ENCODE measurements at places on chromosomes 13 and 19.
A peak's percentile ranks its signal among the peaks of the same experiment; 100 is the strongest.

GRCh38 chr19:51016798-51017683, 2.5 kb downstream of the KLK10 start:
- DNase-seq = peak; percentile 18

DNA sequence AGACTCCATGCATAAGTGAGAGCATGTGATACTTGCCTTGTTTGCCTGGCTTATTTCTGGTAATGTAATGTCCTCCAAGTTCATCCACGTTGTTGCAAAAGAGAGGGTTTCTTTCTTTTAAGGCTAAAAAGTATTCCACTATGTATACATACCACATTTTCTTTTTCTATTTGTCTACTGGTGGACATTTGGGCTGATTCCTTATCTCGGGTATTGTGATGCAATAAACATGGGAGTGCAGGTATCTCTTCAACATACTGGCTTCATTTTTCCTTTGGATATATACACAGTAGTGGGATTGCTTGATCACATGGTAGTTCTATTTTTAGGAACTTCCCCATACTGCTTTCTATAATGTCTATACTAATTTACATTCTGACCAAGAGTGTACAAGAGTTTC, 49.6 kb upstream of the EBPL start:
- DNase-seq = no peak

- DNase-seq = no peak
Observed at GRCh38 chr19:40778706-40779284, 748 bp downstream of the RAB4B start.

- DNase-seq = no peak
Observed at GRCh38 chr19:32566246-32566830, 14.7 kb upstream of the PDCD5 start.

DNA sequence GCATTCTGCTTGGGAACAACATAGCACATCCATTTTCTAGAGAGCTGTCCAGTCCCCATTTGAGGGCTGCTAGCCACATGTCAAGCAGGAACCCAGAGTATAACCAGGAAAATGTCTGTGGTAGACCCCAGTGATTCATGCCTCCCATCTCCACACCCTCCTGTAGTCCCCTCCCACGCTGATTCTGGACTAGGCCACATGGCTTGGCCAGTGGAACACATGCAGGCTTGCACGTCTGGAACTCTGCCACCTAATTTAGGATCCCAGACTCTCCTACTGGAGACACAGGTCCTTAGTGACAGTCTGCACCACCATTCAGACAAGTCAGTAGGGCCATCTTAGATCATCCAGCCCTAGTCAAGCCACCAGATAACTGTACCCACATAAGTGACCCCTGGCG, 149.8 kb downstream of the ZIC5 start:
- DNase-seq = no peak

DNA sequence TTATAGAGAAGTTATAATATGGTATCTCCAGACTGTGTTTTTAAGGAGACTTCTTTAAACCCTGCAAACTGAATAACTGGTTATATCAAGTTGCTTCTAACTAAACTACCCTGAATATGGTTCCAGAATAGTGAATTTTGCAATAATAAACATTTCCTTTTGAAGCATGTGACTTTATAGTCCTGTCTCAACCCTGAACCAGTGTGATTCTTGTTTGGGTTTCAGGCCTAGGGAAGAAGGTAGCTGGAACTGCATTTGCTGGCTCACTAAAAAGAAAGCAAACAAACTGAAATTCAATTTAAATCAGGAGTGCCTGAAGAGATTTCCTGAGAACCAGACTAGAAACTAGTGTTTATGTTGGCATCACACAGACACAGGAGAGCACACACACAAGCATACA, 4.9 kb downstream of the ARHGEF7 start:
- no peak for DNase-seq

DNA sequence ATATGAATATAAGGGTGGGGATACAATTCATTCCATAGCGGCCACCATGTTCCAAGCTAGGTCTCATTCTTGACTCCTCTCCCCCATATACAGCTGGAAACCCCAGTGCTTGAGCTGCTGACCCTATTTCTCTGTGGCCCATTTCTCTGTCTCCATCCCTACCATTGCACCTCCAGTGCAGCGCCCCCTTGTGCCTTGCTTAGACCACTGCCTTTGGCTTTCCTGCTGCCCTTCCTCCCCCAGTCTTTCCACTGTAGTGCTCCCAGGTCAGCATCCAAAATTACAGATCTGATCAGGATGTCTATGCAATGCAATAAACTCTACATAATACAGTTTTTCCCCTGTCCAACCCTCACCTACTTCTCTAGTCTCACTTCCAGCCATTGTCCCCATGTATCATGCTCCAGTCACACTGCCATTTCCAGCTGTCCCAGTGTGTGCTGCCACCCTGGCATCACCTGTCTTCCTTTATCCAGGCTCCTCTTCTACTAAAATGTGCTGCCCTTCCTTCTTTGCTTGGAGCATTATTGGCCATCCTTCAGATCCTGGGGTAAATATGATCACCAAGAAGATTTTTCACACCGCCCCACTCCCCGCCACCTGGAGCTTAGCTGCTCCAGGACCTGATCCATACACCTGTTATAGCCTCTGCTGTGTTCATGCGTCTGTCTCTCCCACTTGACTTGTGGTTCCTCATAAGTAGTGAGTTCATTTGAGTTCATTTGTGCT, 199.4 kb upstream of the IPO5 start:
- DNase-seq = no peak

GRCh38 chr13:46668302-46668720, 115.3 kb downstream of the LRCH1 start:
- no peak for DNase-seq

DNA sequence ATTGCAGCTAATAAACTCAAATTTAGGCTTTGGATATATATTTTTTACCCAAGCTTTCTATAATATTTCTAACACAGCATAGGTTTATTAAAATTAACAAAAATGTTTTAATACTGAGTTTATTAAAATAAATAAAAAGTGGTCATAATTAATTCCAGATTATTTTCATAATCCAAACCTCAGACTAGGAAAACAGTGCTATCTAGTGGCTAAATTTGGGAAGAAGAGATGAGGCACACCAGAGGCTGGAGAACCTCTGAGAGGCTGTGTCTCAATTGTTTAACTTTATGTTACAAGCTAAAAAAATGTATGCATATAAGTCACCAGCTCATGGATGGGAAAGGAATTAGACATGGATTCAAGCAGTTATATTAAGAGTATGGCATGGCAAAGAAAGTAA, 392.5 kb downstream of the DIAPH3 start:
- DNase-seq = no peak

- no peak for DNase-seq
Observed at GRCh38 chr13:31703780-31704179, 35.5 kb upstream of the RXFP2 start.

GRCh38 chr13:104847922-104848321, 1687.5 kb downstream of the EFNB2 start:
- no peak for DNase-seq

DNA sequence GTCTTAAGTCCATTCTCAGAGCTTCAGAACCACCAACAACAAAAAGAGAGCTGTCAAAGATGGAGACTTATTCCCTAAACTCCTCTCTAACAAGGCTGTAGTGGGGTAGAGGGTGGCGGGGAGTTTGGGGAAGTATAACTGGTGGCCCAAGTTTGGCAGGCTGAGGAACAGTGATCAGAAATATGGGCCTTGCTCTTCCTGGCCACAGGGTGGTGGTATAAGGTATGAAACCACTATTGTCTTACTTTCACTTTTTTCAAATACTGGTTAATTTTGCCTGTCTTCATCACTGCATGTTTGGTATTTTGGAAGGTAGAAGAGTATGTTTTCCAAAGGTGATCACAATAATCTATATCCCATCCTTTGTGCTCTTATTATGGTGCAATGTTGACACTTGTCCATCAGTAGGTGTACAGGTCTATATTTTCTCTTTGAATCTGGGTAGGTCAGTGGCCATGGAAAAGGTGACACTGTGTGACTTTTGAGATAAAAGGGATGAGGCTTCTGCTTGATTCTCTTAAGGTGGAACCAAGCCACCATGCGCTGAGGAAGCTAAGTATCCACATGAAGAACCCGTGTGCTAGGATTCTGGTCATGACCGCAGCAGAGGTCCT, 23.2 kb upstream of the GPC5 start:
- no peak for DNase-seq

- DNase-seq = no peak
Observed at GRCh38 chr13:22776394-22777186, 404.2 kb upstream of the SGCG start.

GRCh38 chr13:81203783-81204182, 862.9 kb upstream of the SPRY2 start:
- DNase-seq = no peak

GRCh38 chr13:46893798-46894560, 2.9 kb downstream of the HTR2A start:
- DNase-seq = peak; percentile 16

DNA sequence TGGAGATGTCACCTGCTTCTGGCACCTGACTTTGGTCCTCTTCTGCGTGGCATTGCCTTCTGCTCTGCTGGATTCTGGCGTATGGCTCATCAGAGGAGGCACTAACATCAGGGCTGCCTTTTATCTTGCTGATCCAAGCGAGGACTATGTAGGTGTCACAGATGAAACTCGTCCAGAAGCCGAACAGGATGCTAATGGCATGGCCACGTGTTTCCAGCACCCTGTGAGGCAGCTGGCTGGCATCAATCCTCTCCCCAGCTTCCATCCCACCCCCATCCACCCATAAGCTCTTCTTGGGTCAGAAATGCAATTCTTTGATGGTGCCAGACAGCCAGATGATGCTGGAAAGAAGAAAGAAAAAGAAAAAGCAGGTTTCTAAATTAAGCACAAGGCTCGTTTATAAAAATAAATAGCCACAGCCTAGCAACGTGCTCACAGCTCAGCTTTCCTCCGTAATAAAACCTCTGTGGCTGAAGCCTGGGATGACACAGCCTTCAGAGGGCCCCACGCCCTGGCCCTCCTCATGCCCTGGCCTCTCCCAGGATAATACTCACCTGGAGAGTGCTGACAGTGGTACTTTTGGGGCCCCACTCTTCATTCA, 212.9 kb upstream of the SERP2 start:
- no peak for DNase-seq

- peak; percentile 66 for DNase-seq
Observed at GRCh38 chr19:41263042-41263849, 926 bp upstream of the HNRNPUL1 start.

DNA sequence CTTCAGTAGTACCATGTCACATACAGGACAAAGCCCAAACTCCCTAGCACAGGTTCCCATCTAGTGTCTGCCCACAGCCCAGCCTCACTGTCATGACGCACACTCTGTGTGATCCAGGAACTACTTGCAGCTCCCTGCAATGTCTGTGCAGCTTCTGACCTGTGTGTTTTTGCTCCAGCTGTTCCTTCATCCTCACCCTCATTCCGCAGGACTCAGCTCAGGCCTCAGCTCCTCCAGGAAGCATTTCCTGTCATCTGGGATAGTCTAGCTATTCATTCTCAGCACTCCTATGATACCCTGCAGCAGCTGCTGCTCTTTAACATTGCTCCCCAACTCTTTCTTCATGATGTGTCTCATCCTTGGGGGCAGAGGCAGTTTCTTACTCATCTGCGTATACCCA, 56.1 kb downstream of the ENOX1 start:
- DNase-seq = no peak

DNA sequence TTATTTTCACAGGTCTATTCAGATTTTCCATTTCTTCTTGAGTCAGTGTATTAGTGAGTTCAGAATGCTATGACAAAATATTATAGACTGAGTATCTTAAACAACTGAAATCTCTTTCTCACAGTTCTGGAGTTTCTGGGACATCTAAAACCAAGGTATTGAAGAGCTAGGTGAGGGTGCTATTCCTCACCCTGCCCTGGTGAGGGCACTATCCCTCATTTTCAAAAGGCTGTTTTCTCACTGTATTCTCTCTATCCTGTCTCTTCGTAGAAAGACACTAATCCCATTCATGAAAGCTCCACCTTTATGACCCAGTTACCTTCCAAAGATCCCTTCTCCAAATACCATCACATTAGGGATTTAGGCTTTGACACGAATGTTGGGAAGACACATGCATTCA, 1617.1 kb downstream of the PCDH9 start:
- no peak for DNase-seq

- no peak for DNase-seq
Observed at GRCh38 chr13:21164631-21165030, 11.7 kb downstream of the SKA3 start.

GRCh38 chr19:7251494-7251893, 42.7 kb downstream of the INSR start:
- DNase-seq = no peak

DNA sequence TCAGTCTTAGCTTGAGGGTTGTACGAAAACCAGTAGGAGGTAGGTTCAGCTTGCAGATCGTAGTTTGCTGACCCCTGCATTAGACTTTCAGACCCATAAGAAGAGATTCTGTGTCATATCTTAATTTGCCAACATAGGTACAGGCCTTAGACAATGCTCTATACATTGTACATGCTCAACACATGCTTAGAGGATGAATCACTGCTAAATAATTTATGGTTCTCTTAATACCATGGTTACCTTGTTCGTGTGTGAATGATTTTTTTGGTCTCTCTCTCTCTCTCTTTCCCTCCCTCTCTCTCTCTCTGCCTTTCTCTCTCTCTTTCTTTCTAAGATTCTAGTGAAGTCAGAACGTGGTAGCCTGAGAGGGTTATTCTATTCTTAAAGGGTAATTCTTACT, 112.2 kb downstream of the FGF14 start:
- DNase-seq = no peak

- no peak for DNase-seq
Observed at GRCh38 chr13:27245610-27246009, 5.7 kb upstream of the RPL21 start.

GRCh38 chr13:64925284-64925683, 2304.9 kb downstream of the PCDH9 start:
- no peak for DNase-seq

DNA sequence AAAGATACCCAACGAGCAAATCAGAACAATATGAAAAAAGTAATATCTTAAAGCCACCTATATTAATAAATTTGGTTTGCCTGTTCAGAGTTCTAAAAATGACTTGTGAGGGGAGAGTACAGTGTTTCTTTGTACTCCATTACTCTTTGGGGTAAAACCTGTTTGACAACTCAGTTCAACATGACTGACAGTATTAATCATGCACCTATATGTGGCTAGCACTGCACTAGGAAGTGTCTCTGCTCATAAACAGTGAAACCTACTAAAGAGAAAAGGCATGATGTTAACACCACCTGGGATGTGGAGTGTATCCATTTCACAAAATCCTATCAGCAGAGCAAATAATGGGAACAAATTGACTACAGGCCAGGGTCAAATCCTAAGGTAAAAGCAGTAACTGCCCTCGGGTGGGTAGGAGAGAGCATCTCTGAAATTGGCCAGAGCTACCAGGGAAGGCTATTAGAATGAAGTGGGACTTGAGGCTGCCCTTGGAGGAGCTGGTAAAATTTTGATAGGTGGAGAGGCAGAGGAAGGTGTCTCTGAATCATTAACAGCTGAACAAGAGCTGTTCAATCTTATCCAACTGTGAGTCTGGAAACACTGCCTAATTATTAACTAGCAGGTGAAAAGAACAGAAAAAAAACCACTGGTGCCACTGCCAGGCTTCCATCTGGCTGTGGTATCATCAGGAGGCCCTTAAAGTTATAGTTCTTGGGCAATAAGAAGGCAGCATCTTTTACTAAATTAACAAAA, 365.1 kb downstream of the DNAJC15 start:
- no peak for DNase-seq

- no peak for DNase-seq
Observed at GRCh38 chr19:46963093-46963734, 56.4 kb upstream of the NPAS1 start.
